ENCODE measurements at places on chromosomes 16 and 17.

GRCh38 chr17:76446449-76447231 is 6.3 kb downstream of the UBE2O start:
- DNase-seq, result peak; percentile 78

DNA sequence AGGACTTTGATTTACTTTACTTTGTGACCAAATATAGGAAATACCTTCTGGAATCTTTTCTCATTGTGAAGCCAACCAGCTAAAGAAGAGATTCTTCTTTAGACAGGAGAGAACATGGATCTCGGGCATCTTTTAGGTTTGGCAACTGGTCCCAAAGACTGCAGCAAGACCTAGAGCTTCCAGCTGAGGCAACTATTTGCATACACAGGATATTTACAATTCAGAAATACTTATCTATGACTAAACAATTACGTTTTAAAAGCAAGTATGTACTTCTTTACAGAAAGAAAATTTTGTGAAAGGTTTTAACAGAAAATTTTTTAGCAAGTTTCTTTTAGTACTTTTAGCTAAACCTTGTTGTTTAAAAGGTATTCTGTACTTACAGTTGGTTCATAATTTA is 106.5 kb downstream of the MAP2K4 start:
- no peak for DNase-seq

- DNase-seq, result peak; percentile 92
Observed at GRCh38 chr17:2416010-2416734, 15.3 kb upstream of the MNT start.

DNA sequence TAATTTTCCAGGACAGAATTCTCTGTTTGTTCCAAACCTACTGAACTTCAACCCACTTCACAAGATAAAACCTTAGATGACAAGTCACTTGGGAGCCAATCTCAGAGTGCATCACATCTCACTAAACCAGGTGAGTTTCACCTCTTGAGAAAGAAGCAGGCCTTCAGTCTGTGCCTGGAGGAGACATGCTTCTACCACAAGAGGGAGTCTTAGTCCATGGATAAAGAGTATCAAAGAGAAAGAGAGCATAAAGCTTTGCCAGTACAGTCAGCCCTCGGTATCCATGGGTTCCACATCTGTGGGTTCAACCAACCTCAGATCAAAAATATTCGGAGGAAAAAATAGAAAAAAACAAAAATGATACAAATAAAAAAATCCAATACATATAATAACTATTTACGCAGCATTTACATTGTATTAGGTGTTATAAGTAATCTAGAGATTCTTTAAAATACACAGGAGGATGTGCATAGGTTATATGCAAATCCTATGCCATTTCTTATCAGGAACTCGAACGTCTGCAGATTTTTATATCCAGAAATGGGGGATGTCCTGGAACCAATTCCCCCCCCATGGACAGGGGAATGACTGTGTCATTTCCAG is 37.7 kb downstream of the DUSP14 start:
- peak; percentile 65 for DNase-seq

All from fibroblast of the aortic adventitia (primary cell).